ENCODE measurements at places on chromosomes 5 and 9. TPM values are rescaled to one million over a fixed set of nuclear protein-coding genes. Genes with fewer than 3 reads are reported as not detected.

FRMD3 gene
- total RNA-seq, result 1.5 TPM

TNFSF15 gene
- total RNA-seq, result 0.36 TPM

GOLGA1 gene
- total RNA-seq, result 10.5 TPM

DDX4 gene
- not detected for total RNA-seq

CAMK4 gene
- total RNA-seq, result not detected

FBP2 gene
- not detected for total RNA-seq

TMEM252 gene
- total RNA-seq, result not detected

CCDC180 gene
- 0.25 TPM for total RNA-seq

VCAN gene
- 14.1 TPM for total RNA-seq

ANXA2R gene
- 2.5 TPM for total RNA-seq

PCDHA4 gene
- 1.8 TPM for total RNA-seq

CNTFR gene
- total RNA-seq, result 0.20 TPM

PCDHAC2 gene
- total RNA-seq, result 3.0 TPM

SELENOP gene
- total RNA-seq, result 0.10 TPM

INPP5E gene
- total RNA-seq, result 18.2 TPM

RGS14 gene
- total RNA-seq, result 6.7 TPM

MYORG gene
- total RNA-seq, result 4.5 TPM

ALAD gene
- total RNA-seq, result 14.7 TPM

PCDHA11 gene
- total RNA-seq, result 0.07 TPM

All from A549 treated with DMSO at 1 μM for 4 hours (cell line).